Cardiac atrium fibroblast (primary cell): ENCODE measurements at places on chromosomes 4 and X. TPM values are rescaled to one million over a fixed set of nuclear protein-coding genes. Genes with fewer than 3 reads are reported as not detected.

Gene NR3C2
- under 0.01 and 2.1 TPM in 2 replicates for total RNA-seq

Gene HMX1
- total RNA-seq: not detected in 2 replicates

Gene CDS1
- under 0.01 and 0.36 TPM in 2 replicates for total RNA-seq

Gene NONO
- 235 and 253 TPM in 2 replicates for total RNA-seq

Gene YIPF6
- 11.2 and 25.1 TPM in 2 replicates for total RNA-seq

Gene L1CAM
- total RNA-seq: 2.9 and 8.6 TPM in 2 replicates

Gene NIPAL1
- total RNA-seq: 0.54 and 1.6 TPM in 2 replicates

Gene TRPC5OS
- not detected in 2 replicates for total RNA-seq

Gene DCLK2
- 1.8 and 2.3 TPM in 2 replicates for total RNA-seq

Gene RENBP
- total RNA-seq: 0.54 and 2.3 TPM in 2 replicates

Gene SSX2B
- not detected in 2 replicates for total RNA-seq

Gene SLIT2
- total RNA-seq: 12.8 and 24.1 TPM in 2 replicates

Gene CDX4
- total RNA-seq: not detected in 2 replicates

Gene PPEF2
- not detected in 2 replicates for total RNA-seq

Gene MORF4L2
- total RNA-seq: 798 and 931 TPM in 2 replicates

Gene SRPX2
- total RNA-seq: 115 and 168 TPM in 2 replicates

Gene STK26
- 3.6 and 7.3 TPM in 2 replicates for total RNA-seq

Gene SPATA4
- total RNA-seq: not detected in 2 replicates

Gene SPANXN3
- total RNA-seq: not detected in 2 replicates

Gene THAP6
- total RNA-seq: 6.3 and 10.2 TPM in 2 replicates

Gene TKTL2
- total RNA-seq: not detected in 2 replicates

Gene PRRG1
- 27.5 and 27.6 TPM in 2 replicates for total RNA-seq

Gene KLB
- total RNA-seq: not detected in 2 replicates

Gene XK
- under 0.01 and 0.32 TPM in 2 replicates for total RNA-seq

Gene VSIG1
- 0.16 TPM in 1 of 2 replicates, not detected in the other for total RNA-seq

Gene SLC25A14
- total RNA-seq: 6.3 and 7.8 TPM in 2 replicates

Gene SSX4
- not detected in 2 replicates for total RNA-seq

Gene LCORL
- total RNA-seq: 4.5 and 6.8 TPM in 2 replicates

Gene CXCR3
- not detected in 2 replicates for total RNA-seq

Gene ADAM29
- not detected in 2 replicates for total RNA-seq

Gene CAPN6
- total RNA-seq: not detected in 2 replicates

Gene PLP2
- 78.9 and 81.2 TPM in 2 replicates for total RNA-seq

Gene P2RY8
- not detected in 2 replicates for total RNA-seq

Gene GNL3L
- total RNA-seq: 26.6 and 27.4 TPM in 2 replicates

Gene HSFX4
- not detected in 2 replicates for total RNA-seq

Gene GATA1
- not detected in 2 replicates for total RNA-seq

Gene CYLC1
- total RNA-seq: not detected in 2 replicates
